GM23248 (cell line): ENCODE measurements at places on chromosomes 6 and 20. TPM values are rescaled to one million over a fixed set of nuclear protein-coding genes. Genes with fewer than 3 reads are reported as not detected.

Gene FNDC1
- total RNA-seq: 4.8 and 5.2 TPM in 2 replicates

DNA sequence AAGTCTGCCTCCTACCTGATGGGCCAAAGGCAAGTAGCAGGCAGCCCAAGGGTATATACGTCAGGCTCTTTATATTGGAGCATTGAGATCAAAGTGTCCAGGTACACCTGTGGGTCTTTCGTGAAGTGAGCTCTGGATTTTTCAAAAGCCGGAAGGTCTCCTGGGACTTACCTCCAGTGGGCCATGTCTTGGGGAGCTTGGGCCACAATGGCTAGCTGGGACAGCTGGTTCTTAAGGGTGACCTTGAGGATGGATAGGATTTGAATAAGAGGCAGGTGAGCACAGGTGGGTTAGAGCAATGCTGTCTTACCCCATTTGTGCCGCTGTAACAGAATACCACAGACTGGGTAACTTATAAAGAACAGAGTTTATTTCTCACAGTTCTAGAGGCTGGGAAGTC is 153.4 kb downstream of the CDC5L start:
- H3K27me3 ChIP-seq: no peaks in the 10 kb centered on the region
- H3K36me3 ChIP-seq: no peaks in the 10 kb centered on the region
- H3K4me1 ChIP-seq: peaks cover 10% of the 10 kb centered on the region; the same call in 1 of the 2 replicates
- H3K4me3 ChIP-seq: no peak overlapping the region
- H3K27ac ChIP-seq: no peak overlapping the region
- DNase-seq: no peak

DNA sequence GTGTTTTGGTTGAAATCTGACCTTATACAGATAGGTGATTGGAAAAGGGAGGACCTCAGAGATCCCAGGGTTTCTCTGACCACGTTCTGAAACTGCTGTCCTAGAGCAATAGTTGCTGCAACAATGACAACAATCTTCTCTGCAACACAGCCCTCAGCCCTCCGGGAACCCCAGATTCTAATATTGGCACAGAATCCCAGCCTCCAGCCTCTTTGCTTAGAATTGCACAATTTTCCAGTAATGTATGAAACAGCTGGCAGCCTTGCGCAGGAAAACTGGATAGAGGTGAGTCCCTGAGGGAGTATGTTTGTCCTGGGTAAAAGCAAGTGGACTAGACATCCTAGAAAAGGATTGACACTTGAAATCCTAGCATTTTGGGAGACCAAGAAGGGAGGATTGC is 30.4 kb upstream of the PNRC1 start:
- no peak overlapping the region for H3K4me3 ChIP-seq
- peak; percentile 86 for DNase-seq
- H3K4me1 ChIP-seq: peaks cover 28% of the 10 kb centered on the region
- H3K27me3 ChIP-seq: no peaks in the 10 kb centered on the region

Gene CCDC170
- total RNA-seq: 0.11 TPM in 1 of 2 replicates, not detected in the other

Gene HRH3
- total RNA-seq: not detected in 2 replicates

- H3K27me3 ChIP-seq: no peaks in the 10 kb centered on the region
- H3K27ac ChIP-seq: no peak overlapping the region
- no peak for DNase-seq
- no peaks in the 10 kb centered on the region for H3K36me3 ChIP-seq
- no peaks in the 10 kb centered on the region for H3K4me1 ChIP-seq
- H3K4me3 ChIP-seq: no peak overlapping the region
Observed at GRCh38 chr20:6070829-6071695, 17.2 kb upstream of the LRRN4 start.

GRCh38 chr6:154496793-154497517 is 13.5 kb downstream of the CNKSR3 start:
- peaks cover 2% of the 10 kb centered on the region; the same call in 1 of the 2 replicates for H3K4me1 ChIP-seq
- no peak overlapping the region for H3K4me3 ChIP-seq
- no peaks in the 10 kb centered on the region for H3K36me3 ChIP-seq
- no peaks in the 10 kb centered on the region for H3K27me3 ChIP-seq
- DNase-seq: no peak
- H3K27ac ChIP-seq: no peak overlapping the region
